Activated CD8-positive, alpha-beta memory T cell treated with anti-CD3 and anti-CD28 coated beads, Interleukin-2, amount 10 ng/mL, durations not matched to agents 7 days and 5 days (primary cell): ENCODE measurements at places on chromosomes 12 and 14. TPM values are rescaled to one million over a fixed set of nuclear protein-coding genes. Genes with fewer than 3 reads are reported as not detected.

Gene FOXN4
- total RNA-seq = not detected

Gene MIP
- total RNA-seq = not detected

Gene TMEM260
- 15.0 TPM for total RNA-seq

- H3K36me3 ChIP-seq = peaks cover 31% of the 10 kb centered on the region
- peak overlapping the region; percentile 68 for H3K4me3 ChIP-seq
- peak overlapping the region; percentile 88 for H3K27ac ChIP-seq
- DNase-seq = peak; percentile 89
- H3K27me3 ChIP-seq = no peaks in the 10 kb centered on the region
Observed at GRCh38 chr14:50821510-50822464, 9.2 kb downstream of the NIN start.

- no peak overlapping the region for H3K4me3 ChIP-seq
- peaks cover 28% of the 10 kb centered on the region for H3K4me1 ChIP-seq
- DNase-seq = no peak
- H3K27me3 ChIP-seq = peaks cover 5% of the 10 kb centered on the region
- H3K36me3 ChIP-seq = no peaks in the 10 kb centered on the region
Observed at GRCh38 chr12:116597886-116598285, 38.7 kb downstream of the MAP1LC3B2 start.

GRCh38 chr14:104044016-104044415 lies 41.5 kb upstream of the ASPG start:
- peaks cover 24% of the 10 kb centered on the region for H3K27me3 ChIP-seq
- DNase-seq = no peak
- no peak overlapping the region for H3K27ac ChIP-seq

GRCh38 chr12:111812881-111813741 lies 28.9 kb upstream of the MAPKAPK5 start:
- no peak overlapping the region for H3K27ac ChIP-seq
- peaks cover 8% of the 10 kb centered on the region for H3K4me1 ChIP-seq
- H3K36me3 ChIP-seq = no peaks in the 10 kb centered on the region
- peak; percentile 79 for DNase-seq

DNA sequence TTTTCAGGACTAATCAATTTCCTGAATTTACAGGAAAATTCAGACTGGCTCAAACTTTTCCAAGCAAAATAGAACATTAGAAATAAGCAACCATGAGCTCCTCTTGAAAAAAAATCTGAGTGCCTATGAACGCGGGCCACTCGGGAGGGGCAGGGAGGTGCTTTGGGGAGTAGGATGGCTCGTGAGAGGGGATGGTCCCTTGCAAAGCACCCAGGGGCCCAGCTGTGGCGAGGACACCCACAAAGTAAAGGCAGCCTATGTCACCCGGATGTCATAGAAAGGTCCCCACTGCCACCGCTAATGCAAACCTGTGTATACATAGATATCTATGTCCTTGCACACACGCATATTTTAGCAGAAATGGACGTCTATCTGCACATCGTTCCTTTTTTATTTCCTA lies 309.9 kb downstream of the ADGRD1 start:
- no peaks in the 10 kb centered on the region for H3K4me1 ChIP-seq
- DNase-seq = no peak
- no peak overlapping the region for H3K27ac ChIP-seq

DNA sequence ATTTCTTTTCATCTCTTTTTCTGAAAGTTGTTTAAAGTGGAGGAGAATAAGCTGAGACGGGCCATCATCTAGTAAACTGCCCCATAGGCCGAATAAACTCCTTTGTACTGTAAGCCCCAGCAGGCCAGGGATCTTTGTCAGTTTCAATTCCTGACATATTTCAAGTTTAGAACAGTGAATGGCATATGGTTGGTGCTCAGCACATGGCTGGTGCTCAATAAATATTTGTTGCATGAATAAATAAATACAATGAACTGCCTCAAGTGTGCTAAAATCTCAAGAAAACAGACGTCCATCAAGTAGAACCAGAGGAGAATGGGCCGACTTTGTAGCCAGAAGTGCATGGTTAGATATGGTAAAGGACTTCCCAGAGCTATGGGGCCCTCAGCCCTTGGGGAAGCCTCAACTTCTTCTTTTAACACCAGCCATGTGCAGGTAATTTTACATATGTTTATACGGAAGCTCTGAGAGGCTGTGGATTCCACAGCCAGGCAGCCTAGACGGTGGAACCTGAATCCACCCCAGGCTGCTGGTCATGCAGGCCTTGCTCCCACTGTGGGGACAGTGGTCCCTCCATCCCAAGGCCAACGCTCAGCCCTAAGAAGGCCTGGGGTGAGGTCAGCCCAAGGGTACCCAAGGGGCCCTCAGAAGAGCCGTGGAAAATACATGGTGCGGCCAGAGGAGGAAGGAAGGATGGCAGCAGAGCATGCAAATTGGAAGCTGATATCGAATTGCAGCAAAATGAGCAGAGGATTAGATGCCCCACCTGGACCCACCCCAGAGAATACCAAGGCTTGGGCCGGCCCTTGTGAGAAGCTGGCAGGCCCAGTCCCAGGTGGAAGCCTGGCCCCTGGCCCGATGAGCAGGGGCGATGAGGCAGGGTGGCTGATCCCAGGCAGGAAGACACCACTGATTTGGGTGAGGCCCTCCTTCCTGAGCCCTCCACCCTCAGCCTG lies 8.7 kb upstream of the AQP2 start:
- DNase-seq = no peak
- H3K36me3 ChIP-seq = no peaks in the 10 kb centered on the region
- H3K27me3 ChIP-seq = peaks cover 2% of the 10 kb centered on the region
- H3K4me3 ChIP-seq = no peak overlapping the region
- peaks cover 25% of the 10 kb centered on the region for H3K4me1 ChIP-seq
- no peak overlapping the region for H3K27ac ChIP-seq

- no peak overlapping the region for H3K4me3 ChIP-seq
- no peaks in the 10 kb centered on the region for H3K4me1 ChIP-seq
Observed at GRCh38 chr12:78403681-78404080, 460.9 kb upstream of the SYT1 start.

DNA sequence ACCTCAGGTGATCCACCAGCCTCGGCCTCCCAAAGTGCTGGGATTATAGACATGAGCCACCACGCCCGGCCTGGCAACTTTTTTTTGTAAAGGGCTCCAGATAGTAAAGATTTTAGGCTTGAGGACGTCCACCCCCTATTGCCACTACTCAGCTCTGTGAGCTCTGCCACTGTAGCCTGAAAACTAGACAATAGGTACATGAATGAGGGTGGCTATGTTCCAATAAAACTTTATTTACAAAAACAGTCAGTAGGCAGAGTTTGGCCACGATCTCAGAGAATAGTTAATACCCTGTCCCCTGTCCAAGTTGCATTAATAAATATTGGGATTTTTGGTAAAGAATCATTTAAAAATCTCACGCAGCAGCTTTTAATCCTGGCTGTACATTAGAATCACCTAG lies 90.1 kb downstream of the FOXN4 start:
- no peak overlapping the region for H3K4me3 ChIP-seq
- no peak overlapping the region for H3K27ac ChIP-seq
- H3K4me1 ChIP-seq = no peaks in the 10 kb centered on the region
- H3K27me3 ChIP-seq = no peaks in the 10 kb centered on the region
- DNase-seq = no peak
- no peaks in the 10 kb centered on the region for H3K36me3 ChIP-seq
